GM12864 (cell line): ENCODE measurements at places on chromosomes 5 and 9.

DNA sequence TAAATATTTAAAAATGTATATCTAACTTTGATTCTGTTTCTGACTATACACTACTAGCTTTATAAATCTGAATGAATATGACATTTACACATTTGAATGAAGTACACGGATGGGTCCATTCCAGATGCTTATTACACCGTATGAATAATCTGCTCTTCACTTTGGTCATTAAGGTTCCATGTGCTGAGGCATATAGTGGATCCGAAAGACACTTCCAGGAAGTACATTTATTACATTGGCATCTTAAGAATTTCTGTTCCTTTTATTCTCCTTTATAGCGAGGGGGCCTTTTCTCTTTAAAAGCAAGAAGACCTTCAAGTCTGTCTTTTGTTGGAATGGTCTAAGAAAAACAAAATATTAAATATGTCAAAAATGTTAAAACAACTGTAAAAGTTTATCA, 147.6 kb downstream of the AUH start:
- no peak for DNase-seq

- no peak for DNase-seq
Observed at GRCh38 chr5:58075907-58076306, 384.0 kb downstream of the PLK2 start.

DNA sequence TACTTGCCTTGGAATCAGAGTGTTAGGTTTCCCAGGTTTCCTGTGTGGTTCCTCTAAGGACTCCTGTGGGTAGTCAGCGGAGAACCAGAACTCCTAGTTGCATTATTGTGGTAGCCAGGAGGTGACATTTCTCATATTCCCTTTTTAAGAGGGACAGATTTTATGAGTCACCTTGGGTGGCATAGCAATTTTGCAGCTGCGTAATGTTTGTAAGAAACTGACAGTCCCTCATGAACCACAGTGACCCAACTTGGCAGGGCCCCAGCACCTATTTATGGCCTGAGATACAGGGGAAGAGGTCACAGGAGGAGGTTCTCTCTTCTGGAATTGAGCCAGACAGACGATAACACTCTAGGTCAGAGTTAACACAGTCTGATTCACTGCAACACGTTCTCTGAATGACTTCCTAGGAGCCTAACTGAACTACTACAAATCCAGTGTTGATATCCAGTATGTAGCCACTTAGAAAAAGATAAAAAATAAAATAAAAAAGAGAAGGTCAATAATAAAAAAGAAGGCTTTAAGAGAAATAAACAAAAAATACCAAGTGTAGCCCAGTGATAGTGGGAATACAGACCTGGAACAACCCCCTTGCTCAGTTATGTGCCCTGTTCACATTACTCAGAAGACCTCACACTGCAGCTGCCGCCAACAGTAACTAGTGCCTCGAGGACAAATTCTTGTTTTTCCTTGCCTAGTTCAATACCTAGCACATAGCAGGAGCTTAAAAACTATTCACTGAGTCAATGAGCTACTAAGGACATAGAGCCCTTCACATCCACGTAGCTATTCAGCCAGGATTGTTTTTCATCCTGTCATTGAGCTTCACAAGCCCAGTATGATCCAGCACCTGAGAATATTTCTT, 50.7 kb upstream of the VLDLR start:
- peak; percentile 16 for DNase-seq

- DNase-seq = no peak
Observed at GRCh38 chr9:21395778-21396717, 10.8 kb upstream of the IFNA2 start.
